ENCODE measurements at places on chromosomes 11 and 22.
A peak's percentile ranks its signal among the peaks of the same experiment; 100 is the strongest.

DNA sequence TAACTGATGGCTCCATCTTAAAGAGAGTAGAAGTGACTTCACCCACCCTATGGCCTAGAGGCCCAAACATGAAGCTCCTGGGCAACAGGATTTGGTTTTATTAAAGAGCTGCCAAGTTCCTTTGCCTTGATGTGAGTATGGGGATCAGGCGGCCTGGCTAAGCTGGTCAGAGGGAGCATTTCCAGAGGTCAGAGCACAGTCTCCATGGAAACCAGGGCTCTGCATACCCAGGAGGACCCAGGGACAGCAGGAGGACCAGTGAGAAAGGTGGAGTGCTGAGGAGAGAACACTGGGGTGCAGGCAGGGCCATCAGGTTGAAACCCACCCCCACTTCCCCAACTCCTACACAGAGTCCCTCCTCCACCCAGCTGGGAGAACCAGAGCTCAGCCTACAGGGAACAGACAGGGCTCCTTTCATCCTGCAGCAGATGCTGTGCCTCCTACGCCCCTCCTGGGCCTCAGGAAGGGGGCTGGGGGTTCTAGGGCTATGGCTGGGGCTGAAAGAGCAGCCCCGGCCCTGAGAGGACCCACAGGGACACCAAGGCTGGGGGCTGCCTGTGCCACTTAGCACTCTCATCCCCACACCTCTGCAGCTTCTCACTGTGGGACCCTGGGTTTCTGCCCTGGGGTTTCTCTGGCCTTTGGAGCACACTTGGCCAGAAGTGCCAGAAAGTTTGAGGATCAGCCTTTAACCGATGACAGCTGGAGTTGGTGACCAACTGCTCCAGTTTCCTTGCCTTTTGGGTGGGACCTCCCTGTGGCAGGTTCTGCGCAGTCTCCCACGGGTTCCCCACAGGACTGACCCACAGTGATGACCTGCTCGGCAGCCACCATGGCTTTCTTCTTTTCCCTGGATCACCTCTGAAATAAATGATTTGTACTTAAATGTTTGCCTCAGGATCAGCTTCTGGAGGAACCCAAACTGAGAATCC, 13.8 kb upstream of the P2RY6 start:
- DNase-seq: no peak

GRCh38 chr22:36162127-36163034, 1.8 kb upstream of the APOL3 start:
- DNase-seq: no peak

GRCh38 chr11:79081471-79082031, 359.3 kb downstream of the TENM4 start:
- DNase-seq: no peak

DNA sequence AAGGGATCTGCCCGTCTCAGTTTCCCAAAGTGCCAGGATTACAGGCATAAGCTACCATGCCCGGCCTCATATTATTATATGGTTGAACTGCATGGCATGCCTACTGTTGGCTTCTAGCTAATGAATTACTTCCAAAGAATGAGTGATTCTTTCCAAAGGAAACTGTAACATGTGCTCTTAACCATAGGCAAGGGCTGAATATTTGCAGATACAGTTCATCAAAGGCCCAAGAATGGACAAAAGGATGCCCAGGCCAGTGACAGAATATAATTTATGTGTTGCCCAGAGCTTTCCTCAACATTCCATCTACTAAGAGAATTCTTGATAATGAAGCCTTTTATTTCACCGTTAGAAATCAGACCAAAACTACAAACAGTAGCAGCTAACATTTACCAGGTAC, 27.0 kb upstream of the CCDC89 start:
- DNase-seq: no peak

GRCh38 chr11:60753309-60753708, 3.4 kb upstream of the MS4A15 start:
- no peak for DNase-seq

DNA sequence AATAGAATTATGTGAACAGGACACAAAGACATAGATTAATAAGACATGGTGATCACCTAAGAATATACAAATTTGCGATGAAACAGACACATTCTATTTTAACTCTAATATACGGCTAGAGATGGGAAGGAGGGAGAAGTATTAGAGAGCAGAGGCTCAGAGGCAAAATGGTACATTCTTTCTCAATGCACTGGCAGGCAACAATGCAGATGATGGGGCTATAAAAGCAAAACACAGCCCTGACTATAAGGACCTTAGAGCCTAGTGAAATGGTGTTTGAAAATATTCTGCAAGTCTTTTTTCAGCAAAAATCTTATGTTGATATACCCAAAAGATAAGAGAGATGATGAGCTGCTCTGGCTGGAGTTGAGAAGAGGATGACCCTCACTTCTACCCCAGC, 13.1 kb downstream of the TCF20 start:
- DNase-seq: no peak

DNA sequence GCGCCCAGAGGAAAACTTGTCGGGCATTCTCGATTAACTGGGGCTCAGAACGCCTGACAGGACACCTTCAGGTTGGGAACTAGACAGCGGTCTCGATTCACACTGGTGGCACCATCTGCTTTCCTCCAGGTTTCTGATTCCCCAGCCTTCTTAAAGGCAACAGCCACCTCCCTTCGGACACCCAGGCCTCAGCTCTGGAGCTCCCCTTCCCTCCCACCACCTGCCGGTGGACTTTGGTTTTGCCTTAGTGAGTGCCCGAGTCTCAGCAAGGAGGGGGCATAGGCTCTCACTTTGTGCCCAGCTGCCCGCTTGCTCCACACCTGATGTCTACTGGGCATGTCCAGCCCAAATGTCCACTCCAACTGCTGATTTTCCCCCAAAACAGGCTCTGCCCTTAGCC, 110.4 kb upstream of the PARVA start:
- no peak for DNase-seq

- DNase-seq: peak; percentile 41
Observed at GRCh38 chr22:19174106-19175025, 4.2 kb downstream of the SLC25A1 start.

GRCh38 chr11:120517390-120517761, 5.8 kb downstream of the GRIK4 start:
- DNase-seq: no peak

DNA sequence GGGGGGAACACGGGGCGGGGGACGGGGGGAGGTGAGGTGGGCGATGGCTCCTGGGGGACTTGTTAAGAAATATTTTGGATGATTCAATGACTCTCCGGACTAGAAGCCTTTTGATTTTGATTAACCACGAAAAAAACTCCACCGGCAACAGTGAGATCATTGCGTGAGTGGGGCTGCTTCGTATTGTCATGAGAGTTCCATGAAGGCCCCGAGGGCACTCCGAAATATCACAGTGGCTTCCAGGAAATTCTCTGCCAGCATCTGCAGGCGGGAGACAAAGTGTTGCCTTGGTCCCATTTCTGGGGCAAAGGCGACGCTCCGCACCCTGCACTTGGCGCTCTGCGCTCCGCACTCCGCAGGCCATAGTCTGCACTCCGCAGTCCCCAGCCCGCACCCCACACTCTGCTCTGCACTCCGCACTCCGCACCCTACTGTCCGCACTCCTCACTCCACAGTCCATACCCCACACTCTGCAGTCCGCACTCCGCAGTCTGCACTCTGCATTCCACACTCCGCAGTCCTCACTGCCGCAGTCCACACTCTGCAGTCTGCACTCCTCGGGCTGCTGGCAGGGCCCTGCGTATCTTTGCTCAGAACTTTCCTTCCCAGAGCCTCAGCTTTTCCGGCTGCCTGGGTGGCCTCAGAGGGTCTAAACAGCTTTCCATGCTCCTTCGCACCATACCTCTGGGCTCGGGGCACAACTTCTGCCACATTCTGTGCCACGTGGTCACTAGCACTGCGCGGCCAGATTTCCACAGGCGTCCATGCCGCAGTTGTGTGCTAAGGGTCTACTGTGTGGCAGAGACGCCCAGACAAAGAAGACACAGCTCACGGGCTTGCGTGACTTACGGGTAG, 61.1 kb downstream of the LINC01488 start:
- no peak for DNase-seq

DNA sequence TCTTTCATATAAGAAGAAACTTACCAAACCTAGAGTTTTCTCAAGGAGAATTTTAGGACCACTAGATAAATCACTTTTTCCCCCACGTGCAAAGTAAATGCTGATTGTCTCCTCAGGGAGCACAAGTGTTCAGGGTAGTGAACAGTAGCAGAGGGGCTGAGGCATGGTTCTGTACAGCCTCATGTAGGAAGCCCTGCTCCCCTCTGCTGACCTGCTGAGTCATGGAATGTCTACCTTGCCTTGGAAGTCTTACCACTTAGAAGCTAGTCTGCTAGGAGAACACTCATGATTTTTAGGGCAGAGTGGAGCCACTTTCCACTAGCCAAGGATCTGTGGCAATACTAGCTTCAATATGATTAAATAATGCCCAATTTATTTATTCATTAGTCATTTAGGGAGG, 2120.6 kb upstream of the RAG2 start:
- no peak for DNase-seq

DNA sequence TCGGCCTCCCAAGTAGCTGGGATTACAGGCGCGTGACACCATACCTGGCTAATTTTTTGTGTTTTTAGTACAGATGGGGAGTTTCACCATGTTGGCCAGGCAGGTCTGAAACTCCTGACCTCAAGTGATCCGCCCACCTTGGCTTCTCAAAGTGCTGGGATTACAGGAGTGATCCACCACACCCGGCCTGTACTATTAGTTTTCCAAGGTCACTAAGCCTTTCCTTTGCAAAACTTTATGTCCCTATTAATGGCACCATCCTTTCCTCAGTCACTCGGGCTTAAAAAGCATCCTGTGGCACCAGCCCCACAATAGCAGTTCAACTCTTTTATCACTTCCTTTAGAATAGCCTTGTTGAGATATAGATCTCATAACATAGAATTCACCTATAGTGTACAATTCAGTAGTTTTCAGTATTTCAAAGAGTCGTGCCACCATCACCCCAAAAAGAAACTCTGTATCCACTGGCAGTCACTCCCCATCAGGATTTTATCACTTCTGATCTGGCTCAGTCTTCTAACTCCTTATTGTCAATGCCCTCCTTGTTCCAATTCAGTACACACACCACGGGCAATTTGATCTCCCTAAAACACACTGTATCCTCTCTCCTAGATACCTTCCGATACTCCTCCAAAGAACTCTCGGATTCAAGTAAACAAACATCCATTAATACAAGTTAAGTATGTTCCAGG, 921 bp upstream of the BCL2L13 start:
- DNase-seq: no peak

- no peak for DNase-seq
Observed at GRCh38 chr22:49308300-49308699, 519.4 kb downstream of the BRD1 start.

DNA sequence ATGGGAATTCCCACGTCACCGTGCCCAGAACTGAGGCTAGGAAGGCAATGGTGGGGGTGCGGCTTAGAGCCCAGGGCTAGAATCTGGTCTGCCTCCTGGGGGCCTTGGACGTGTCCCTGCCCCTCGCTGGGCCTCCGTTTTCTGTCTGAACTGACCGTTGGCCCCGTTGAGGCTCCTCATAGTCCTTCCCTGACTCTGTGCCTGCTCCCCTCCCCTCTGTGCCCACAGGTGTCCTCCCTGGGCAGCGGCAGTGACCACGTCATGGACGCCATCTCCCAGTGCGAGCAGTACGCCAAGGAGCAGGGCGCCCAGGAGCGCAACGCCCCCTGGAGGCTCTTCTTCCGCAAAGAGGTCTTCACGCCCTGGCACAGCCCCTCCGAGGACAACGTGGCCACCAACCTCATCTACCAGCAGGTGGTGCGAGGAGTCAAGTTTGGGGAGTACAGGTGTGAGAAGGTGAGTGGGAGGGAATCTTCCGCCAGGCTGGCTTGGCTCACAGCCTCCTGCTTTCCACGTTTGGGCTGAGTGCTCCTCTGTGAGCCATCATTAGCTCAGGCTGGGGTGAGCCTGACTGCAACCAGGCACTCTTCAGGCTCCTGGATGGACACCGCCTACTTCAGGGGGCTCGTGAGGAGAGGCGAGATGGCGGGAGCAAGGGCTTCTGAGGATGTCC, 63.9 kb downstream of the MYO7A start:
- no peak for DNase-seq

- DNase-seq: no peak
Observed at GRCh38 chr11:61587951-61588727, 7.3 kb upstream of the SYT7 start.

- DNase-seq: no peak
Observed at GRCh38 chr11:114192841-114193389, 103.3 kb upstream of the NNMT start.

DNA sequence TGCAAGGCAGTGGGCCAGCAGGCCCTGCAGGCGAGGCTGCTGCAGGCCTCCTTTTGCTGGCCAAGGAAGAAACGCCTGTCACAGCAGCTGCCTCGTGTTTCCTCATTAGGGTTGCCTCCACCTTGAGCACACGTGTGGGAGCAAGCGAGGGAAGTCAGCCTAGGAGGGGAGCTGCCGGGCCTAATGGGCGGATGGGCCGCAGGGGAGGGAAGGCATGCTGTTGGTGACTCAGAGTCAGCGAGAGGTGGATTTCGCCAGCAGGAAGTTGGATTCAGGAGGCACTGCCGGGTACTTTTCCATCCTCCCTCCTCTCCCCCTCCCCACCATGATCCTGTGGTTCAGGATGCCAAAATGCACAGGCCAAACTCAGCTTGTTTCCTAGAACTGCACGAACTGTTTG, 498.7 kb downstream of the METTL15 start:
- no peak for DNase-seq

DNA sequence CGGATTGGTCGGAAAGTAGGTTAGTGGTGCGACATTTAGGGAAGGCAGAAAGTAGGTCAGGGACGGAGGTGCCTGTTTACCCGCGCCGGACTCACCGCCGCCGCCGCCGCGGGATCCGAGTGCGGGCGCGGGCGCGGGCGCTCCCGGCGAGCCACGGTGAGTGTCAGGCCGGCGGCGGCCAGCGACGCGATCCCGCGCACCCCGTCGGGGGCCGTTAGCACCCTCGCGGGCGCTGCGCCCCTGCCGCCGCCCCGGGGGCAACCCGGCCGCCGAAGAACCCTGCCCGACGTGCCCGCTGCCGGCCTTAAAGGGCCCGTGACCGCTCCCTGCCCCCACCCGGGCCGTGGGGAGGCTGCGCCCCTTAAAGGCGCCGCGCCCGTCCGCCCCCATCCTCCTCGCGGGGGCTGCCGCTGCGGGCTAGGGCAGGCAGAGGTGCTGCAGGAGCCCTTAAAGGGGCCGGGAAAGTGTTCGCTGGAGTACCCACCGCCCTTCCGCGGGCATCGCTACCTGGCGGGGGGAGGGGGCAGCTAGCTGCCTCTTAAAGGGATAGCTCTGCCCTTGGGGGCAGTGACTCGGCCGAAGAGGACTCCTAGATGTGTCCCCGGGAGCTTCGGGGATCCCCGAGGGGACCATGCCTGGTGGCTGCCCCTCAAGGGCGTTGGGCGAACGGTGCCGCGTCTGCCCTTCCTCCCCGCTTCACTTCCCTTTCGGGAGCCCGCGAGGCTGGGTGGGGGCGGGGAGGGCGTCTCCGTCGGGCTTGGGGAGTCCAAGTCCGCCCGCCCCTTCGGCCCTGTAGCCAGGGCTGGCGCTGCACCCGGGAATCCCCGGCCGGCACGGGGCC, at the start of gene BMAL1:
BMAL1 (plus strand) TSS at position 23 of the 841 bp plus-strand sequence. CDS start 76,519 bp downstream, outside the sequence.
- DNase-seq: no peak

Data from AG04449 (cell line).